ENCODE measurements at places on chromosomes 1 and 21. TPM values are rescaled to one million over a fixed set of nuclear protein-coding genes. Genes with fewer than 3 reads are reported as not detected.

- H3K4me3 ChIP-seq: no peak overlapping the region
- H3K27ac ChIP-seq: no peak overlapping the region
- H3K4me1 ChIP-seq: no peaks in the 10 kb centered on the region
Observed at GRCh38 chr1:168755800-168756418, 26.9 kb upstream of the DPT start.

- no peak overlapping the region for H3K4me3 ChIP-seq
- H3K36me3 ChIP-seq: no peaks in the 10 kb centered on the region
- H3K4me1 ChIP-seq: no peaks in the 10 kb centered on the region
- no peaks in the 10 kb centered on the region for H3K27me3 ChIP-seq
Observed at GRCh38 chr1:231723146-231723545, 96.6 kb downstream of the DISC1 start.

DNA sequence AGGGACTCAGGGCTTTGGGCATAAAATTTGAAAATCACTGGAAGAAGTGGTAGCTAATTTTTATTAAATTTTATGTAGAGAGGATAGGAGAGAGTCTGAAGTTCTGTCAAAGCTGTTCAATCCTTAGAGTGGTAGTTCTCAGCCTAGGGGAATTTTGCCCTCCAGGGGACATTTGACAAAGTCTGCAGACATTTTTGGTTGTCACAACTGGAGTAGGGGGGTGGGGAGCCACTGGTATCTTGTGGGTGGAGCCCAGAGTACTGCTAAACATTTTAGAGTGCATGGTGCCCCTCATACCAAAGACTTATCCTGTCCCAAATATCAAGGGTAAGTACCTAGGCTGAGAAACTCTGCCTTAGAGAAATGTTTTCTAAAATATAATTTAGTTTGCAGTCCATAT lies 30.2 kb downstream of the RASAL2 start:
- H3K27me3 ChIP-seq: no peaks in the 10 kb centered on the region
- peaks cover 3% of the 10 kb centered on the region for H3K36me3 ChIP-seq
- H3K4me3 ChIP-seq: no peak overlapping the region
- DNase-seq: no peak
- no peak overlapping the region for H3K27ac ChIP-seq

The ZMYND12 gene
- polyA plus RNA-seq: 0.89 TPM

GRCh38 chr1:18511149-18511873 lies 30.6 kb downstream of the KLHDC7A start:
- no peak overlapping the region for H3K27ac ChIP-seq
- no peak overlapping the region for H3K4me3 ChIP-seq
- DNase-seq: no peak
- H3K36me3 ChIP-seq: no peaks in the 10 kb centered on the region

The NTMT2 gene
- not detected for polyA plus RNA-seq

The CFAP141 gene
- polyA plus RNA-seq: not detected

The KCNH1 gene
- not detected for polyA plus RNA-seq

The KRTAP13-2 gene
- polyA plus RNA-seq: not detected

The LAMC2 gene
- polyA plus RNA-seq: 4.7 TPM

GRCh38 chr1:201332021-201332420 lies 45.5 kb downstream of the TNNT2 start:
- DNase-seq: no peak
- H3K36me3 ChIP-seq: no peaks in the 10 kb centered on the region

The CLCC1 gene
- polyA plus RNA-seq: 2.2 TPM
